ENCODE measurements at places on chromosomes 6 and 20.

- DNase-seq = peak; percentile 35
Measured at GRCh38 chr6:106974999-106975737, 639 bp upstream of the CD24 start.

GRCh38 chr6:157099912-157100593, 223.3 kb downstream of the TMEM242 start:
- DNase-seq = peak; percentile 67

- DNase-seq = no peak
Measured at GRCh38 chr6:19535351-19535750, 301.8 kb upstream of the ID4 start.

- no peak for DNase-seq
Measured at GRCh38 chr6:103715269-103715668, 1144.5 kb downstream of the HACE1 start.

GRCh38 chr6:146785001-146785585, 186.3 kb downstream of the ADGB start:
- DNase-seq = peak; percentile 38

- peak; percentile 35 for DNase-seq
Measured at GRCh38 chr20:49916146-49917002, 1.0 kb upstream of the SPATA2 start.

DNA sequence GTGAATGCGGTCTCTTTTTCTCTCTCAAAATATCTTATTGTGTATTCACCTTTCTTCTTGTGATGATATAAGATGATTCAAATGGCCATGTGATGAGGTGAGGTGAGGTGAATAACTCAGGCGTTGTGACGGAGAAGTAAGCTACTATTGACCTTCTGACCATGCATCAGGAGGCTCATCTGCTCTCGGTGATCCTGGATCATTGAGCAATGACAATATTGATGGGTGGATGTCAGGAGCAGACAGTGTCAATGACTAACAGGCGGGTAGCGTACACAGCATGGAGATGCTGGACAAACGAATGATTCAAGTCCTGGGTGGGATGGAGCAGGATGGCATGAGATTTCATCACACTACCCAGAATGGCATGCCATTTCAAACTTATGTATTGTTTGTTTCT, 119.6 kb downstream of the PXDC1 start:
- DNase-seq = no peak

- no peak for DNase-seq
Measured at GRCh38 chr20:52448513-52449232, 257.1 kb upstream of the ZFP64 start.

GRCh38 chr6:109236115-109237076, 141.1 kb downstream of the CEP57L1 start:
- DNase-seq = peak; percentile 52

DNA sequence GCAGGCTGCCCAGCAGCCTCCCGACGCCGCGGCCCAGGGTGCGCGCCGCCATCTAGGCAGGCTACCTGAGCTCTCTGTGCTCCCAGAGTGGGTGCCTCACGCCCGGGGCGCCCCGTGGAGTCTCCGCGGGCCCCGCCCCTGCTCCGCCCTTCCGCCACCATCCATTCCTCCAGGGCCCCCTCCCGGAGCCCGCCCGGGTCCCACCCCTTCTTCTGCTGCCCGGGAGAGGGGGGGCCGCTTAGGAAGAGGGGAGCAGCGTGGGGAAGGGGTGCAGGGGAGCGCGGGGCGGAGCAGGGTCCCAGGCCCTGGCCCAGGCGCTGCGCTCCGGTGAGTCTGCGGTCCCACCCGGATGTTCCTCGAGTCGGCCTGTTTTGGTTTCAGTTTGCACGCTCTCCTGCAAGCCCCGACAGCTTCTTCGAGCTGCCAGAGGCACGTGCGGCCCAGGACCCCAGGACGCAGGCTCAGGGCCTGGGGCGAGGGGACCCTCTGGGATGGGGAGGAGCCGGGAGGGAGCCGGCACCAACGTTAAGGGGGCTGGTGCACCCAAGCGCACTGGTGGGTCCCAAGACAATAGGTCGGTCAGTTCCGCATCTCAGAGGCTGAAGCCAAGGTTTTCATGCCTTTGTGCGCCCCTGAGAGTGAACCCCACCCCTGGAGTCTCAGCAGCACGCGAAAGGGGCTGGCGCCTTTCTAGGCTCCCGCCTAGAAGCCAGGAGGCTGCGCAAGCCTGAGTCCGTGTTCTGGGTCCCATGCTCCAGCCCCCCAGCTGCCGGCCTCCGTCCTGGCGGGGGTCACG, at the start of gene ACSS1:
Gene ACSS1 (minus strand): TSS at position 89 of the 796 bp plus-strand sequence. CDS start 37 bp downstream, at position 52.
- DNase-seq = peak; percentile 78

DNA sequence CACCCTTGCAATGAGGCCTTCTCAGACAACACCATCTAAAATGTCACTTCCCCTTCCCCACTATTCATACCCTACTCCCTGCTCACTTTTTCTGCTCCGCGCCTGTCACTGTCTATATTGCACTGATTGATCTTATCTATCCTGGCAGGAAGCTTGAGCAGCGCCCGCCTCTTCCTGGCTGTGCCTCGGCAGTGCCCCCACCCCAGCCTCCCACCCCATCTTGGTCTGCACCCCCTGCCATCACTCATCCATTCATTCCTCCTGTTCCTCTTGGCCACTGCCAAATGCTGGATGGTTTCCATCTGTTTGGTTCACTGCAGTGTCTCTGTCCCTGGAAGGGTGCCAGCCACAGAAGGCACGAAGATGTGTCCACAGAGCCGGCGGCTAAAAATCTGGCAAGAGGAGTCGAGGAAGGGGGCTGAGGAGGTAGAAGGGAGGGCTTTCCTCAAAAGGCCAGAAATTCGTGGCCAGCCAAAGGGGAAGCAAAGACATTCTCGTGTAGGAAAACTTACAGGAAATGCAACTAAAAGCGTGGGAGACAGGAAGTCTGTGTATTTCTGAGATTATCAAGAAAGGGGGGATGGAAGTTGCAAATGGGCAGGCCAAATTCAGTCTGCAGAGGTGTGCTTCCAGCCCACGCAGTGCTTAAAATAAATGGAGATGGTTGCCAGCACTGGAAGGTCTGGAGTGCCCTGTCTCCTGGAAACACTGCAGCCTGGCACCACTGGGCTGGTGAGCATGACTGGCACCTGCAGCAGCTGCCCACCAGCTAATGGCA, 27.6 kb downstream of the SYNJ2 start:
- DNase-seq = peak; percentile 57

DNA sequence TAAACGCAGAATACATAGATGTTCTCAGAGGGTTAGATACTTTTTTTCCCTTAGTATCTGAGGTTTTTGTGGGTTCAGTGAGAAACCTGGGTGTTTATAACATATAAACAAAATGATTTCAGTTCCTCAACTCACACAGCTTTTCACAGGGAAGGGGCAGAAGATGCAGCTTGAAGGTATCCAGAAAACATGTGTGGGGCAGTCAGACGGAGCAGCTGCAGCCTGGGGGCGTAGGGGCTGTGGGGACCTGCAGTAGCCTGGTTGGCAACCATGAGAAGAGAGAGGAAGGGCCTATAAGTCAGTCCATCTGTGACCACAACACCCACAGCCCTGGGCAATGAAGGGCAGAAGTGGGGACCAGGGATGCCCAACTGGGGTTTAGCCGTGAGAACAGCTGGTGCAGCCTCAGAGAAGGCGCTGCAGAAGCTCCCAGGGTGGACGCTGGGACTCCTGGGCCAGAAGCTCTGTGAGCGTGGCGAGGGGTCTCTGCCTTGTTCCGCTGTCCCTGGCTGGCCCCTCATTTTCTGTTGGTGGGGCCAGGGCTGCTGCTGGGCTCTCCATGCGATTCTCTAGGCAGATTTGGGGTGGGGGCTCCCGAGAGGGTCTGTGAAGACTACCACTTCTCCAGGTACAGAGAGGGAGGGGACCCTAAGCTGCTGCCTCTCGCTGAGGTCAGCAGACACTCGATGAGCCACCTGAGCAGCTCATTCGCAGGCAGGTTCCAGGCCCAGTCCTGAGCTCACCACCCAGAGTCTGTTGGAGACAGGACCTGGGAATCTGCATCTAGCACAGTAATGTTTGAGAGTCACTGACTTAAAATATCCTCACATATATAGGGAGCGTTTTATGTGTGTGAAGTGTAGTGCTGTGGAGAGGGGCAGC, 181.2 kb downstream of the ZDHHC14 start:
- no peak for DNase-seq

- no peak for DNase-seq
Measured at GRCh38 chr6:93176070-93176469, 243.3 kb downstream of the EPHA7 start.

DNA sequence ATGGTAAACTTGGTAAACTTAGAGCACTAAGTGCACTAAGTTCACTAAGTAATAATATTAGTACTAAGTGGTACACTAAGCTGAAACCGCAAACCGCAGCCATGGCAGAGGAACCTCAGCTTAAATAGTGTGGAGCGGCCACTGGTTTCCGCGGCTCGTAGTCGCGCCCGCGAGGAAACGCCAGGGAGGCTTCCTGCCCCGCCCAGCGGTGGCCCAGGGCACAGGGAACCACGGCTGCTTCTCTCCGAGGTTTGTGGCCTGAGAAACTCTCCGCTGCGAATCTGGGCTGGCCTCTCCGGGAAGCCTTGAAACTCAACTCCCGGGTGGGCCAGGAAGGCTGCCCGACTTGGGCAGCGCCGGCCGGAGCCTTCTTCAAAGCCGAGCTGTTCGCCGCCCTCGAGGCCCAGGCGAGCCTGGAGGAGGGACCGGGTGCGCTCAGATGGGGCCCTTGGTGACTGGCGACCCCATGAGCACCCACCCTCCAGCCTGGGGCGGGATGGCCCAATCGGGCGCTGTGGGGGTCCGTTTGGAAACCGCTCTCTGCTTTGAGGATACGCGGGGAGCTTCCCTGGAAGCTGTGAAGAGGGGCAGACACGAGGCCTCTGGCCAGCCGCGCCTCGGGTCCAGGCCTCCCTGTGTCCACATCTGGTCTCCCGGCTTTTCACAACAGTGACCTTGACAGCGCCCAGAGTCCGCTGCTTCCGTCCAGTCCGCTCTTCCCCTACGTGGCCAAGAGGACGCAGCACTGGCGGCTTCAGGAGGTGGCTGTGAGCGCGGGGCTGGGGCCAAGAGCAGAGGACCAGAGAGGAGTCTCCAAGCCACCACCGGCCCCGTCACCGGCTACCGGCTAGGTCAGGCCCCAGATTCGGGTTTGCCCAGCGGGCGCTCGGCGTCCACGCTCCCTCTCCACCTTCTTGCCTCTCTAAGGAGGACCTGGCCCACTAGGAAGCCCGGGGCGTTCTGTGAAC, 25.4 kb upstream of the HLA-E start:
- DNase-seq = peak; percentile 86

DNA sequence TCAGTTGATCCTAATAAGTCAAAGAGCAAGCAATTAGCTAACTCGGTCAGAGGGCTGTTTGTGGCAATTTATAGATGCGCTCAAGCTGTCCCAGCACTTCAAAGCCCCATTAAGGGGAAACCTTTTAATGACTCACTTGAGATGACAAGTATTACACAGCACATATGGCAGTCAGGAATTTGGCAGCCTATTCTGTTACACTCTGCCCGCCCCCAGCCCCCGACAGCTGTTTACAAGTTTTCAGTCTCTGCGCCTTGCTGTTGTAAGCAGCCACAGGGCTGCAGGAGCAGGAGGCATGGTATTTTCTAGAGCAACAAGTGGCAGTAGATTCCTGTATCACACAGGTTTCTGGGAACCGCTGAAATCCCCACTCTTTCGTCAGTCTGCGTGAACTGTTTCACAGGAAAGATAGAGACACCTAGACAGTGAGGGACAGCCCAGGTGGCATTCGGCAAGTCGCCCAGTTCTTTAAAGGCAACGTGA, 263.0 kb downstream of the FOXC1 start:
- no peak for DNase-seq

DNA sequence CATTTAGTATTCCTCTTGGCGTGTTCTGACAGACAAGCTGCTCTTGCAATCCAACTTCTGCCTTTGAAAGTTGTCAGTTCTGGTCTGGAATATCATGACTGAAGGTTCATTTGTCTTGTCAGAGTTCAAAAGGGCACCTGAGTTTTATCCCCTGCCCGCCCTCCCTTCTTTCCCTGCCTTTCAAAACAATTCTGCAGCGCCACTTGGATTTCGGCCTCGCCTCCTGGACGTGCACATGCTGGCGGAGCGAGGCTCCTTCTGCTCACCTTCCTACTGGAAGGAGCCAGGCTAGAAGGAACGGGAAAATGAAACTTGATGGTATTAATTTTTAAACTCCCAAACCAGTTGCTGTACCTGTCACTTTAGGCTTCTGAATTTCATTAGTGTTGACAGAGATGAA, 55.7 kb upstream of the HDGFL1 start:
- no peak for DNase-seq
